Kidney glomerular epithelial cell (primary cell): ENCODE measurements at places on chromosomes 7 and 10.

DNA sequence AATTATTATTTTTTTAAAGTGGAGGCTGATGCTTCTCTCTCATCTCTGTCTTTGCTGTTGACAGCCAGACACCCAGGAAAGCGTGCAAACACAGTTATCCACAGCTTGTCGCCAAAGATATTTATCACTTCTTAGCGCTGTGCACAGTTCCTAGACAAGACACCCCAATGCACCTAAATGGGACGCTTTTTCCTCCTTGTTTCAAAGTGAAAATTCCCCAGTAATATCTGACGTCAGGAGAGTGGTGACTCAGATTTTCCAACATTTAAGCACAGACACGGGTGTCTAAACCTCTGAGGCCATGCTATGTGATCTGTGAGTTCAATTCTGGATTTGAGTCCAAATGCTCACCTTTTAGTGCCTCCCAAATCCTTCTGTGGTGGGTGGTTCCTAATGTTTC lies 151.6 kb downstream of the EMX2 start:
- no peak for DNase-seq

DNA sequence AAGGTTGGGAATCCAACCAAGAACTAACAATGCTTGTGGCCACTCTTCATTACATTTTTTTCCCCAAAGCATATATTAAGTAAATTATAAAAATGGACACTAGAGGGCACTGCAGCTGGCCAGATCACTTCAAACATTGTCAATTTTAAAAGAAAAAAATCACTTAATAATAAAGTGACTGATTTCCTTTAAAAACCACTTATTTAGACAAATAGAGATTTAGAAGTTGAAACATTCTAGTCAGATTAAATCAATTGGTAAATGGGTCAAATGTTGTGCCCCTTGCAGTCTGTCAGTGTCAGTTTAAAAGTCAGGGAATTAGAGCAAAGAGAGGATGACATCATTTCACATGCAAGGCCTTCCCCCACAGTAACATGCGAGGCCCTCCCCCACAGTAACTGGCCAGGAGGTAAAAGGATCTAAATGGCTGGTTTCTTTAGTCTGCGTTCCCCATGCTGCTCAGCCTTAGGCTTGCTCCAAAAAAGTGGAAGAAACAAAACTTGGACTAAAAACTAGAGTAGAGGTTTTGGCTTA lies 177.9 kb downstream of the SKAP2 start:
- peak; percentile 79 for DNase-seq

DNA sequence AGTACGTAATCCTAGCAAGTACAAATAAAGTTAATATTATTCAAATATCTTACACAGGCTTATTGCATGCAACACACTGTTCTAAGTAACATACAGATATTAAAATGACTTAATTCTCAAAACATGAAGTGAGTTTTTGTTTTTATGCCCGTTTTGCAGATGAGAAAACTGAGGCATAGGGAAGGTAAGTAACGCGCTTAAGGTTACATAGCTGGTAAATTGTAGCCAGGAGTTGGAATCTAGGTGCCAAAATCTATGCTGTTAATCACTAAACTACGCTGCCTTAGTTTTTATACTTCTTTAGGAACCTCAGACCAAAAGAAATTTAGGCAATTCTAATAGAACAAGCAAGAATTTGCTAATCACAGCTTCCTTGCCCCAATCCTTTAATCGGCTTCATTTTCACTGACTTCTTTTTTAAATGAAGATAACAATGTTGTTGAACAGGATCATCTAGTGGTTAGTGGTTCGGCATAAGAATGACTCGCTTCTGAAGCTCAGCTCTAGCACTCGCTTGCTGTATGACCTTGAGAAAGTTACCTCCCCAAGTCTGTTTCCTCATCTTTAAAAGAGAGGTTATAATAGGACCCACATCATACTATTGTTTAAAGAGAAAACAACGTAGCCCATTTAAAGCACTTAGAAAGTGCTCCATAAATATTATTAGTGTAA lies 1.0 kb upstream of the LRRTM3 start:
- DNase-seq = no peak

DNA sequence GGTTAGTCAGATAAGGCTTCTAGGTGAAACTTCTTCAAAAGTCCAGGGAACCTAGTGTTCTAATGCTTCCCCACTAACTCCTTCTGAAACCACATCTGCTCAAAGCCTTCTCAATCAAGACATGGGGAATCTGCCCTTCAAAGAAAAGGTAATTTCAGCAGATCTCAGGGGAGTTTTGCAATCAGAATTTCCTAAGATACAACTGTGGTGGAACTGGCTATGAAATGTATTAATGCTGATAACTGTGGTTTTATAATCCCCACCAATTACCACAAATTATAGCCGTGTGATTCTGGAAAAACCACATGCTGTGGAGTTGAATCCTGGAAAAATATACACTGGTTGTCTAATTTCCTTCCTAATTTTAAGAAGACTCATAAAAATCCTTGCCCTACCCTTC lies 233.8 kb downstream of the SORCS1 start:
- no peak for DNase-seq

DNA sequence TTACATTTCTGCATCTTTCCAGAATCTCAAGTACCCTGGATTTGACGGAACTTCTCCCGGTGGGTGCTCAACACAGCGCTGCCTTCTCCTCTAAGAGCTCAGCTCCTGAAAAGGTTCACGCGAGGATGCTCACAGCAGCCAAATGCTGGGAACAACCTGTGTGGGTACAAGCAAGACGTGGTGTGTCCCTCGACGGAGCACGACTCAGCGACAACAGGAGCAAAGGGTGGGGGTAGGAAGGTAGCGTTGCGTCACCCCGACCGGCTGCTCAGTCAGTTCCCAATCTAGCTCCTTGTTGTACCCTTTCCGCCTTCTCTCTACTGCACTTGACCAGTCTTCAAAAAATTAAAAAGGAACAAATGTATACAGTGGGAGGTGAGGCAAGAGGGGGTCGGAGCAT lies 117.3 kb downstream of the PTPRN2 start:
- DNase-seq = no peak

DNA sequence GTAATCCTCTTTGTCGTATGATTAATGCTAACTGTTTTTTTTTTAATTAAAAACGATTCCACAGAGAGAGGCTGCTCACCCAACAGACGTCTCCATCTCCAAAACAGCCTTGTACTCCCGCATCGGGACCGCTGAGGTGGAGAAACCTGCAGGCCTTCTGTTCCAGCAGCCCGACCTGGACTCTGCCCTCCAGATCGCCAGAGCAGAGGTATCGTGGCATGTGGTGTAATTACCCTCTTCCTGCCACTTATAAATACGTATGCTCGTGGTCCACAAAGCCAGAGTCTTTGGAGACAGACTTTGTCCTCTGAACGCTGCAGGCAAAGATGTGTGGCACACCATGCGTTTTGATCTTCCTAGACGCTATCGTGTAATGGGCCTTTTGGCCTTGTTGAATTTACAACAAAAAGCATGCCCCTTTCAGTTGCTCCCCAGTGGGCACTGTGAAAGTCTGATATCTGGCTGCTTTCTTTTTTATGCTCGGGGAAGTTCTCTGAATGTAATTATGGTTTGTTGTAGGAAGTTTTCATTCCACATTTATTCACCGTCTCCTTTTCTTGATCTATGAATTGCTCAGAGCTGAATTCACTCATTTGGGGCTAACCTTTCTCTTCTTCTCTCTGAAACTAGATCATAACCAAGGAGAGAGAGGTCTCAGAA lies 33.6 kb upstream of the BTBD16 start:
- DNase-seq = no peak

DNA sequence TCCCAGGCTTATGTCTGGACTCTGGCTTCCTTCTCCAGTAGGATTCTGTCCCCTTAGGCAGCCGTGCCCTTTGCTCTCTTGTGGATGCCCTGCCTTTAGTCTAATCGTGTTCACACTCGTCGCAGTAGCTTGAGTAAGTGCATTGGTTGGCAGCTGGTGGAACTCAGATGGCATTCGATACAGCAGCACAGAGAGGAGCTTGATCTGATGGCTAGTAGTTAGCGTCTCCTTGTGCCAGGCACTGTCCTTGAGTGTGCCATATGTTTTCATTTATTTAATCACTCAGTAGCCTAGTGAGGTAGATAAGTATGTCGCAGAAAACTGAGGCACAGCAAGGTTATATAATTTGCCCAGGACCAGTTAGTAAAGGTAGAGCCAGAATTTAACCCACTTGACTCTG lies 18.2 kb upstream of the PARP12 start:
- DNase-seq = no peak

- DNase-seq = no peak
These were observed 47.1 kb downstream of the COL17A1 start for GRCh38 chr10:104038537-104038936.
